ENCODE measurements at places on chromosomes 4 and X.

DNA sequence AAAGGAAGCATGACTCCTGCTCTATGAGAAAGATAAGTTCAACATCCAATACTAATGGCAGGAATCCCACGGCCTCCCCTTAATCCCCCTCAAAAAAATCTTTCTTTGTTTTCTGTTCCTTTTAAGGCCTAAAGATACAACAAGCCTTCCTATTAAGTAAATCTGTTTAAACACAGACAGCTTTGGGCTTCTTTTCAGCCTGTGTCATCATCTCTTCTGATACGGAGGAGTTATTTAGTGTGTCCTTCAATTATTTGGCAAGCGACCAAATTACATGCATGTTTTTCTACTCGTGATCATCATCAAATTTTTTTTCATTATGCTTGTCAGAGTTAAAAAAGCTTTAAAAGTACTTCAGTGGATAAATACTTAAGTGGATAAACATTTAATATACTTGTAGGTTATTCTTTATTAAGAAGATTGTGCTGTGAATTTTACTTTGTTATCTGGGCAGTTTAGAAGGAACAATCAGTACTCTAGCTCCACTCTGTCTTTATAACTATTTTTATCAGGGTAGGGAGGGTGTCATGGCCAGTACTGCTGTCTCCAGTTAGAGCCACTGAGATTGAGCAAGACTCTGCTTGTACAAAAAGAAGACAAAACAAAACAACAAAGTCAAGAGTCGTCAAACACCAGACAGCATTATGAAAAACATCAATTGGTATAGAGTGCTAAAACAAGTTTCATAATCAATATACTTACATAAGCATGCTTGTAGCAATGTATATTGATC lies 210.7 kb downstream of the PRR32 start:
- DNase-seq, result no peak

DNA sequence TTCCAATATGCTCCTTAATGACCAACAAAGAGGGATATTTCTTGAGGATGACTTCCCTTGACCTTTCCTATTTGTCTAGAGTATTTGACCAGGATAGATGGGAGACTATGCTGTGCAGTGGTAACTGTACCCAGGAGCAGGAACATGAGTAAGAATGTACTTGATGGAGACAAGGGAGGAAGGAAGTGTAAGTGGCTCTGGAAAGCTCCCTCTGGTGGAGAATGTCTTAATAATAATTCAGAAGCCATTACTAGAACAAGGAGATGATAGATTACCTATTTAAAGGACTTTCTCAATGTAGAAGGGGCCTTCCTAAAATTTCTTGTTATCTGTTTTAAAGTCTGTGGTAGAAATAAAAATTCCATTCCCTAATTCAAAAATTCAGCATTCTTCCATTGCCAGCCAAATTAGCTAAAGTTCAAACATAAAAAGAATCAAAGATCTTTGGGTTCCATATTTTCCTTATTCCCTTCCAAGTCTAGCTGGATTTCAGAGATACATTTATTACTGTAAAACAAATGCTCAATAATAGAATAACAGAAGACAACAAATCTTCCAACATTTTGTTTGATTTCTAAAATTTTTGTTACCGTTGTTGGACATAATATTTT lies 83.8 kb downstream of the GRID2 start:
- DNase-seq, result no peak

DNA sequence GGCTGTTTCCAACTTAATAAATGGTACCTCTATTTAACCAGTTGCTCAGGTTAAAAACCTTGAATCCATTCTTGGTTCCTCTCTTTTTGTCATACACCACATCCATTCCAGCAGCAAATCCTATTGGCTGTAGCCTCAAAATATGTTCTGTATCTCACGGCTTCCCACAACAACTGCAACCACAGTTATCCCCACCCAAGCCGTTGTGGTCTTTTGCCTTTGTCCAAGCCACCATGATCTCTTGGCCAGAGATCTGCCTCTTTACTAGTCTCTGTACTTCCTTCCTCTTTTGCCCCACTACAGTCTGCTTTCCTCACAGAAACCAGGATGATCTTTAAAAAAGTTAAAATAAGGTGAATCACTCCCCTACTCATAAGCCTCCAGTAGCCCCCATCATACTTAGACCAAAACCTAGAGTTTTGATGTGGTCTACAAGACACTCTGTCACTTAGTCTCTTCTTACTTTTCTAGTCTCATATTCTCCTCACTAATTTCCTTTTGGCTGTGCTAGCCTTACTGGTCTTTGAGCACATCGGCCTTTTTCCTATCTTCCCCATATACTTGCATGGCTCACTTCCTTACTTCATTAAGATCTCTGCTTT lies 10.3 kb downstream of the MAOA start:
- no peak for DNase-seq

DNA sequence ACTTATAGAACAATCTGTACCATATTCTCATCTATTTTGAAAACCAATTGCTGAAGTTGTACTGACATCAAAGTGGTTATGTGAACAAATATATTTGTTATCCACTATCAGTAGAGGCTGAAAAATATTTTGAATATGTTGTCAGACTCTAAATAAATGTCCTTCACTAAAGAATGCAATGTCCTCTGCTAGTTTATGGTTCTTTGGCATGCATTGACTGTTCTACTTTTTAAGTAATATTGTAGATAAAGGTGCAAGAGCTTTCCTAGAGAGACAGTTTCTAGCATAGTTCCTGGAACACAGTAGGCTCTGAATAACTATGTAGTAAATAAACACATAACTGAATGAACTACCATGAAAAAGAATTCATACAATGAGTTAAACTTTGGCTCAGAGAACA lies 18.2 kb upstream of the COX7B2 start:
- no peak for DNase-seq

- DNase-seq, result no peak
These were observed 3.2 kb upstream of the XKRX start for GRCh38 chrX:100931925-100932285.

DNA sequence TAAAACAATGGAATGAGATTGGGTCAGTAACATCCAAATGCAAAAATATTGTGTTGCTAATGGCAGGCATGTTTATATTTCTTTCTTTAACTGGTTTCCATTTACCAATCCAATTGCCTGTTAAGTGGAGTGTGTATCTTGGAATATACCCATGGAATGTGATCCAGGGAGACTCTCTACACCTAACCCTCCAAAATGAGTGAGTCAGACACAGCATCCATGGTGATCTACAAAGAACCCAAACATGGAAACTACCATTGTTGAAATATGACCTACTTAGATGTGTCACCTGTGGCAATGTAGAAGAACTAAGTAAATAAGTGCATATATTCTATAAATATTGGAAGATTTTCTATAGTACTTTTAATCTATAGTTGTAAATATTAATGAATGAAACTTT lies 110.3 kb downstream of the AREG start:
- DNase-seq, result no peak

GRCh38 chr4:185911556-185912064 lies 99.6 kb upstream of the SORBS2 start:
- DNase-seq, result no peak

DNA sequence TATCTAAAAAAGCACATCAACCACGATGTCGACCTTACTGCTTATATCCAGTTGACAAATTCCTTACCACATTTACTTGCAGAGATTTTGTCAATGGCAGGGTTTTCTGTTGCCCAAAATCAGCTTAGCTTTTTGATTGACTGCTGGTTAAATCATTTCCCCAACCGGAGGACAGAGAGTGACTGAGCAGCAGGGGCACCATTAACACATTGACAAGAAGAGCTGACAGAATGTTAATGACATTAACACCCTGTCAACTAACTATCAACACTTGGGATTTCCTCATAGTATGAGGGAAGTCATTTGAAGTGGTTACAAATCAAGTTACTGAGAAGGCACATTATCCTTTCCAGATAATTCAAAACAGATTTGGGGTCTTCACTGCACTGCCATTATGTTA lies 368.4 kb downstream of the RPA4 start:
- DNase-seq, result no peak

GRCh38 chr4:39353478-39354253 lies 12.5 kb downstream of the RFC1 start:
- DNase-seq, result no peak
